ENCODE measurements at places on chromosomes 6 and 20.
A peak's percentile ranks its signal among the peaks of the same experiment; 100 is the strongest.

DNA sequence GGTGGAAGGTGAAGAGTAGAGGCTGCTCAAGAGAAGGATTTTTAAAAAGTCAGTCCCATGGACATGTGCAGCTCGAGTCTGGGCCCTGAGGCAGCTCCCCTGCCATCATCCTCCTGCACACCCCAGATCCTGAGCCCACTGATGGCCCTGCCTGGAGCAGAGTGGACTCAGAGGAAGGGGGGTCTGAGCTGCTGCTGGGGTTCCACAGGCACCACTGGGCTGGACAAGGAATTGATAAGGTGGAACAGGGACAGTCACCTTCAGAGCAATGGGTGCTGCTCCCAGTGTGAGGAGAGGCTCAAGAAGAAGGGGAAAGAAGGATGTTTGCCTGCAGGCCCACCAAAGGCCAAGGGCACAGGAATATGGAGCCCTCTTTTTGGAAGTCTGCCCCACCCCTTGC lies 6.2 kb downstream of the ULBP2 start:
- no peak for DNase-seq

- peak; percentile 90 for DNase-seq
These were observed 13.9 kb upstream of the TNFRSF6B start for GRCh38 chr20:63682384-63683139.

DNA sequence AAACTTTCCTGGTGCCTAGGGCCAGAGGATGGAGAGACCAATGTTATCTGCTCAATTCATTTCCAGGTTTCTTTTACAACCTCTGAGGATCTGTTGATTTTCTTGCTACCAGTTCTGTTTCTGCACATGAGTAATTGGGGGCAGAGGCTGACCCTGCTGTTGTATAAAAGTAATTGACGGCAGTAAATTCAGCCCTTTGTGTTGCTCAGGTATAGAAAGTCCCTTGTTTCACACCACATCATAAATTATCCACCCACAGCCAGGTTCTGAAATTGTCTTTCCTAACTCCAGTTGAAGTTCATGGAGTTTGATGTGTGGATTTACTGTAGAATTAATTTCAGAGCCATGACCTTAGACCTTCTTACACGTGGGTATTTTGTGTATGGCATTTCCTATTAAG lies 107.4 kb upstream of the GRIK2 start:
- no peak for DNase-seq

DNA sequence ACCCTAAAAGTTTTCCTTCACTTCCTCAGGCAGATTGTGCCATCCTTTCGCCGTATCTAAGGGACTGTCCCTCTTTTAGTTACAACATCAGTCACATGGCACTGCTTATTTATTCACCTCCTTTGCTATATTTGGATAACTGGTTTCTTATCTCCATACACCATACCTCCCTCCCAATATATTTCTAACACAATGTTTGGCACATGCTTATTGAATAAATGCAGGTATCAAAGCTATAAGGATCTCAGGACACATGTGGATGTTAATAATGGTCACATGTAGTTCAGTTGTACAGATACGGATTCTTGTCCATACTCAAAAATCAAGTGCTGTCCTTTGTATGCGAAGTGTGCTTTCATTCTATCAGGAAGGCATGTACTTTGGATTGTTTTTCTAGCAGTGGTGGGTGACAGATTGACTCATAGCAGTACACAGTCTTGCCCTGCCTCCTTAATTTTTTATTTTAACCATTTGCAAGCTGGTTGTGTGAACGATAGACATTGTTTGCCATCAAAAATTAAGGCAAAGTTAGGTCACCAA lies 407.1 kb upstream of the RUNX2 start:
- no peak for DNase-seq

- peak; percentile 89 for DNase-seq
These were observed 147.8 kb upstream of the RALGAPA2 start for GRCh38 chr20:20860078-20860806.

GRCh38 chr20:33866398-33867100 lies 55.4 kb downstream of the CHMP4B start:
- peak; percentile 20 for DNase-seq

DNA sequence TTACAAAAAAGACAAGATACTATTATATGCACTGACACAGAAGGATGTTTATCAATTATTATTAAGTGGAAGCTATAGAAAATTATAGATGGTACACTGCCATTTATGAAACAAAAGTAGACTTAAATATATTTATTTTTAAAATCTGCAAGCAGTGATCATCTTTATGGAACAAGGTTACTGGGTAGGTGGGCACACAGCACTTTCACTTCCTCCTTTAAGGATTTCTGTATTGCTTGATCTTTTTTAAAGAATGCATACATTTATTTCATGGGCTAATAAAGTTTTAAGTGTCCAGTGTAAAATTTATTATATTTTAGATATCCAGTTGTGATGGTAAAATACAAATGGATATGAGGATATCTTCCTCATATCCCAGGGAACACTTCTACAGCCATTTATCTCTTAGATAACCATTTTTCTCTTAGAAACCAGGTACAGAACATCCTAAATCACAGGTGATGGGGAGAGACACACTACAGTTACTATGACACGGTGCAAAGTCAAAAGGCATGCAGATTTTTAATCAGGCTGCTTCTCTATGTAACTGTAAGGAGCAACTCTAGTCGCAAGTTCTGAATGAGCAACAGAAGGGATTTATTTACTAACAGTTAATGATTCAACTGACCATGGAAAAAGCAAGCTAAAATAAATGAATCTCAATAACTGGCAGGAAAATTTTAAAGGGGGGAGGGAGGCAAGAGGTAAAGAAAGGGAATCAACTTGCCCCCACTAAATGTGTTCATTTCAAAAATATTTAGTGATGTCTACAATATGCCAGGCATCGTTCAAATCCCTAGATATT lies 2.2 kb downstream of the FBXL4 start:
- DNase-seq, result no peak

- DNase-seq, result no peak
These were observed 44.5 kb upstream of the STMND1 start for GRCh38 chr6:17057322-17057721.

GRCh38 chr6:97067045-97067444 lies 142.5 kb downstream of the KLHL32 start:
- DNase-seq, result no peak

- no peak for DNase-seq
These were observed 15.4 kb downstream of the SLC17A4 start for GRCh38 chr6:25769983-25770382.

- DNase-seq, result no peak
These were observed 212.7 kb upstream of the PLN start for GRCh38 chr6:118335325-118335816.

DNA sequence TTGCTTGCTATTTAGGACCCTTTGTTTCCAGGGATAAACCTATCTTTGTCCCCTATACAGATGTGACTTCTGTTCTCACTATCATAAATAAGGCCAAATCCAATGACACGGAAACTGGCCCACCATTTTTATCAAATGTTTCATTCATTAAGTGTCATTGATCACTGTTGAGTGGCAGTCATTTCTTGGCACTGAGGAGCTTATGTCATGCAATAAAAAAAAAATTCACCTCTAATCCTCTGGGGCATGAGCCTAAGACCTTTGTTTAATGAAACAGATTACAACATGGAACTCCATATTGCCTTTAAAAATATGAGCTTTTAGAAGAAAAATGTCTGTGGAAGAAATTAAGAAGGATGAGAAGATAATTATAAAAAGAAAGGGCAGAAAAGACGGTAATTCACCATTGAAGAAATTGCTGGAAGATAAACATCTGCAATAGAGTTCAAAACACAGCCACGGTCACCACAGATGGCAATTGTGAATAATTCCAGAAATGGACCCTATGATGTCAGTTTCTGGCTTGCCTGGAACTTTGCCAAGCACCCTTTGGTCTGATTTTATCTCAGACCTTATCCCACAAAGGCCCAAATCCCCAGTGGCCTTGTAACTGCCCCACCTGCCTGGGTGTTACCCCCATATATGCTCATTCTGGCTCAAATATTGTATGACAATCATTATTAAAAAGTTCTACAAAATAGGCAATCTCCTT lies 91.1 kb downstream of the DST start:
- no peak for DNase-seq

GRCh38 chr6:104952911-104953399 lies 4.0 kb upstream of the LIN28B start:
- DNase-seq, result peak; percentile 96

DNA sequence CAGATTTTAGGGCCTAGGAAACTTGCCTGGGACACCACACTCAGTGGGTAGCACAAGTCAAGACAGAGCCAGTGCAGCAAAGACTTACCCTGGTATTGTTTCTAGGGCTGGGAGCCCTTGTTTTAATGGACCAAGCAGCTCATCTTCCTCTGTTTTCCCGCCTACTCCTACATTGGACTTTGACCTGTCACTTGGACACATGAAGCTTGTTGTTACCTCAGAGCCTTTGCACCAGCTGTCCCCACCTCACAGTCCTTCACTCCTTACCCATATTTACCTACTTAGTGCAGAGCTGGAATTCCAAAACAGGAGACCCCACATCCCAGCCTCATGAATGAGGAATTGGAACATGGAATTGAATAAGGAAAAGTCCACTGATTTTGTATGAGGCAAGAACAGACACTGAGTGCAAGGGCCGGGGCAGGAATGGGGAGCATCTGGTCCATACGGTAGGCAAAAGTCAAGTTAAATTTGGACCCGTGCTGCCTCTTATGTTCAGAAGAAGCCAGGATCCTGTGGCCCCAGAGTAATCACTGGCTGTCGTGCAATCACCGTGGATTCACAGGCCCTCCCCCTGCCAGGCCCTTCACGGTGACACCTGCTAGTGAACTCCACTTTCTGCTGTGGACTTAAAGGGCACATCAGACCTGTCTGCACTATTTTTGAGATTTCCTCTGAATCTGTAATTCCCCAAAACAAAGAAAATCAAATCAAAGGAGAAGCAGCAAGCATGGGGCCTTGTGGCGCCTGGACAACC lies 236.9 kb upstream of the PMEPA1 start:
- no peak for DNase-seq

DNA sequence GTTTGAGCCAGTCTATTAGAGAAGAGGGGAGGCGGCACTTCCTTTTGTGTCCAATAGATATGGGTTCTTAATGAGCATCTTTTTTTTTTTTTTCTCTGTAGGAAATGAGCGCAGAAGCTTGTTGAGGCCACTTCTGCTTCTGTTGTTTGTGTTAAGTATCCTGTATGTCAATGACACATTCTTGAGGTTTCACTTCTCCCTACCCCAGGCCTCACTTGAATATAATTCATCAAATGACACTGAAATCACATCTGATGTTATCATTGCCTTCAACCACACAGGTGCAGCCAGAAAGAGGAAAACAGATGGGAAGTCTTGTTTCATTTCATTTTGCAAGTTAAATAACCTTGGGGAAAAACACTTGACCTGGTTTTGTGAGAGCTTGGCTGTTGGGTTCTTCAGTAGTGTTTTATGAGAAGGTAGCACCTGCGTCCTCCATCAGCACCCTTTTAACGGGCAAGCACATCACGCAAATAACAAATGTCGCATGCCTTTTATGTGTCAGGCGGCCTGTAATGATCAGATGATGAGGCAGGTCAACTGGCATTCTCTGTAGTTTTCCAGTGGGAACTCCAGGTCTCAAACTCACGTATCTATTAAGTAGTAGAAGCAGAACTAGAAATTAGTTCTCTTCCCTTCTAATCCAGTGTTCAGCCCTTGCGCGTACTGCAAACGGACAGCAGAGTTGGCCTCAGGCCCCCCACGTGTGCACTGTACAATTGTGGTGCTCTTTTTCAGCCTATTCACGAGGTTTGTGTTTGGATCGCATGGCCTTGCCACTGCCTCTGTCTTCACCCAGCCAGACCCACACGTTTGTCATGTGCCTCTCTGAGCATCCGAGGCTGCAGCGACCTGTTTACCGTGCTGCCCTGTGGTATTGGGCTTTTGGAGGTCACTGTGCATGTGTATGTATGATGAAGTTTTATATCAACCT lies 23.5 kb downstream of the PLEKHG1 start:
- DNase-seq, result no peak

DNA sequence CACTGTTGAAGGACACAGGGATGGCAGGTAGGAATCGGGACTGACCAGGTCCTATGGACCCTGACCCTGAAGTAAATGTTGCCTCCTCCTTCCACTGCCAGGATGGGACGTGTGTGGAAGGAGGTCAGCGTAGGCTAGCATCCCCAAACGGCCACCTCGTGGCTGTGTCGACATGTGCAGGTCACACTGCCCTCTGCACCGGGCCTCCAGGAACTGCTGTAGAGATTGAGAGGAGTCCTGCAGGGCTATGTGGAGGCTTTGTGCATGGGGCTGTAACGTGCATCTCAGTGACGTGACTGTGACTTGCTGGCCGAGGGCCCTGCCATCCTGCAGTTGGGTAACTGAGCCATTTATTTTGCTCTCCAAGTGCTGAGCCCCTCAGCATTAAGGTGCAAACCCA lies 149.5 kb downstream of the PHACTR3 start:
- no peak for DNase-seq

DNA sequence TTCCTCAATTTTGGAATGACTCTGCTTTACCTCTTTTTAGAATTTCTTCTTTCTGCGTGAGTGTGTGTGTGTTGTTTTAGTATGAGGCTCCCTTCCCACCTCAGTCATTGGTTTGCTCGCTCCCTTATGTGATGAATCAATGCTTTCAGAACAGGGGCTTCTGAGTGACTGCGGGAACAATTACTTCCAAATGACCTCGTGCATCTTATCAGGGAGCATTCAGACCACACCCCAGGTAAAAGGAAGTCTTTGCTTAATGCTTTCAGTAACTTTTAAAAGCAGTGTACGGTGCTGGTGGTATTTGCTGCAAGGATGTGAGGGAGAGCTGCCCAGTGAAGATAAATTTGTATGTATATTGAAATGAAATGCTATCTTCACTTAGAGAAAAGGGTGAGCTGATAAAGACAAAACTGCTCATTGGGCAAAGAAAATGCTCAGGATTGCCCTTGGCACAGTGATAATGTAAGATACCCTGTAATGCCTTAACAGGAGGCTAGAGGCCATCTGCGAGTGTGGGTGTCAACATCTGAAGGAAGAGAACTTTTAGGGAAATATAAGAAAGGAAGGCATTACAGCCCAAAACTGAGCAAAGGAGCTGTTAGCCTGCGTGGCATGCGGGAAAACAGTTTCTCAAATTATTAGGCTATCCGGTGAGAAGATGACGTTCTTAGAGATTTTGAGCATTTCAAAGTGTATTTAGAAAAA lies at the start of gene MLIP:
Gene MLIP (plus strand): TSS at position 103 of the 705 bp plus-strand sequence. CDS start 37 bp downstream, at position 140.
- DNase-seq, result no peak

DNA sequence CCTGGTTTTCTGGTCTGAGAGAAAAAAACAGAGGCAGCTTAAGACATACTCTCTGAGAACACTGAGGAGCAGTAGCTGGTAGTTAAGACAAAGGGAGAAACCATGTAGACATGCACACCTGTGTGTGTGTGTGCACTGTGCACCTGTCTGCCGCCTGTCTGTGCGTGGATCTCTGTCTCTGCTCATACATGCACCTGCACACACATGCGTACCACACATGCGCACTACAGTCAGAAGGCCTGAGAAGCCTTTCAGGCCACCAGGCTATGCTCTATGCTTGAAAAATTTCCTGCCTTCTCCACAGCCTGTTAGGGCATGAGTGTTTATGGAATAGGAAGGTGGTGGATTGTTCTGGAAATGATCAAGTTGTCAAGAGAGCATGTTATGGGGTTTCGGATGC lies 103.5 kb downstream of the CDH4 start:
- DNase-seq, result no peak
